ENCODE measurements at places on chromosomes 2 and 18.

DNA sequence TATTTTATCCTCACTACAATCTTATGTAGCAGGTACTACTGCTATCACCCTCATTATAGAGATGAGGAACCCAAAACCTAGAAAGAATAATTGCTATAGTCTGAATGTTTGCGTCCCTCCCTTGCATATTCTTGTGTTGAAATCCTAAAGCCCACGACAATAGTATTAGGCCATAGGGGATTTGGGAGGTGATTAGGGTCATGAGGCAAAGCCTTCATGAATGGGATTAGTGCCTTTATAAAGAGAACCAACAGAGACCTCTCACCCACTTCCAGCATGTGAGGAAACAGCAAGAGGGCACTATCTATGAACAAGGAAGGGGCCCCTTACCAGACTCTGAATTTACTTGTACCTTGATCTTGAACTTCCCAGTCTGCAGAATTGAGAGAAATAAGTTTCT lies 500.3 kb upstream of the FAM98A start:
- DNase-seq: no peak

- no peak for DNase-seq
These were observed 313.3 kb downstream of the AGAP1 start for GRCh38 chr2:235806986-235807750.

GRCh38 chr2:166144071-166144470 lies 16.3 kb upstream of the SCN1A start:
- DNase-seq: no peak

DNA sequence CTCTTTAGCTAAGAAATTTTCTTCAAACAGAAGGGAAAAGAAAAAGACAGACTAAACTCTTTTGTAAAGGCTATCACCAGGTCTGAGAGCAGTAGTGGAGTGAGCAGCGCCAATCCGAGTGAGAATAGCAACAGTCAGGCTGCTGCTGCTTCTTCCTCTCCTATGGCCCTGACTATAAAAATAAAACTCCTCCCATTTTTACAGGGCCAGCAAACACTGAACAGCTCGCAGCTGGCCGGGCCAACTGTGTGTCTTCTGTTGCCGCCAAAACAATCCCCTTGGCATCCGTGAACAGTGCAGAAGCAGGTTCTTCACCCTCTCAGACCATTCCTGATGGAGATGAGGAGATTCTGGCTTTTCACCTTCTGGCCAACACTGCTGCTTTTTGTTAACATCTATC lies 124.5 kb downstream of the CNTNAP5 start:
- no peak for DNase-seq

DNA sequence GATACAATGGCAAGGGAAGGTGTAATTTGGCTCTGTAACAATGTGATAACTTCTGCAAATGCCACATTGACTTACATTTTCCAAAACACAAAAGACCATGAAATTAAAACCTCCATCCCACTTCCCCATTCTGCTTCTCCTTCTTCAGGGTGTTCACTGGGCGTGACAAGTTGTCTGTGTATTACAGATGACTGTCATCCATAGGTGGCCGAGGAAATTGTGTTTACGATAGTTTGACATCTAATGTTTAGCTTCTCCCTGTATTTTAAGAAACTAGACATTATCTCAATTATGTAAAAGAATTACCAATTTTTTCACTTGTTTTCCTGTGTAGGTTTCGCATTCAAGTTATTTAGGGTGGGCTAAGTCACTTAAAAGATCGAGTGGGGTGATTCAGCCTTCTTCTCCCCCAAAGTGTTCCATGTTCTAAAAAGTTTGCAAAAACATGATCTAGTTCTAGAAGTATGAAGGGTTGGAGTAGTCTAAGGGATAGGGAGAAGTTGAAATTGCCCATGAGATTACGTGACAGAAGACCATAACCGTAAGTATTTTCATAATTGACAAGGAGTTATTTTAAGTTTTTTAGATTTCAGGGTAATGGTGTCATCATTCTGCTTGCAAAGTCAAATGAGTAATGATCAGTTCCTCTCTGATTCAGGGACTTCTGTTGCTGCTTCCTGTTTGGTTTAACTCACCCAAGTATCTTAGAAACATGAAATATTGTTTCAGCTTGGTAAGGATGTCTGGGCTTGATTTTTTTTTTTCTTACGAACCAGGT lies 25.2 kb upstream of the CYTIP start:
- DNase-seq: no peak

GRCh38 chr2:52857722-52858121 lies 909.9 kb upstream of the CHAC2 start:
- no peak for DNase-seq

DNA sequence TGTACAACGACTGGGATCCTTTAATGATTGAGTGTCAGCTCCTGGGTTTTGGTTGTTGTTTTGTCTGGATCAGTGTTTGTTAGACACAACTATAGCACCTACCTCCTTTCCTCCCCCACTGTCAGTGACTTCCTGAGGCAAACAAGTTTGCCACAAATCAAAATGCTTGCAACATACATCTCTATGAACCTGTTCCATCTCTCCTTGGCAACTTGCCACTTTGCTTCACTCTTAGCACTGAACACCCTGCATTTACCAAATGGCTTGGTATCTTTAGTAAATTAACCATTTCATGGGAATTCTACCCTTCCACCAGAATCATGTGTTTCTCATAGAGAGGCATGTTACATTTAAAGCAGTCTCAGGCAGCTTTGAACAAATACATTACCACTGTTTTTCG lies 301.1 kb upstream of the TANK start:
- DNase-seq: no peak

DNA sequence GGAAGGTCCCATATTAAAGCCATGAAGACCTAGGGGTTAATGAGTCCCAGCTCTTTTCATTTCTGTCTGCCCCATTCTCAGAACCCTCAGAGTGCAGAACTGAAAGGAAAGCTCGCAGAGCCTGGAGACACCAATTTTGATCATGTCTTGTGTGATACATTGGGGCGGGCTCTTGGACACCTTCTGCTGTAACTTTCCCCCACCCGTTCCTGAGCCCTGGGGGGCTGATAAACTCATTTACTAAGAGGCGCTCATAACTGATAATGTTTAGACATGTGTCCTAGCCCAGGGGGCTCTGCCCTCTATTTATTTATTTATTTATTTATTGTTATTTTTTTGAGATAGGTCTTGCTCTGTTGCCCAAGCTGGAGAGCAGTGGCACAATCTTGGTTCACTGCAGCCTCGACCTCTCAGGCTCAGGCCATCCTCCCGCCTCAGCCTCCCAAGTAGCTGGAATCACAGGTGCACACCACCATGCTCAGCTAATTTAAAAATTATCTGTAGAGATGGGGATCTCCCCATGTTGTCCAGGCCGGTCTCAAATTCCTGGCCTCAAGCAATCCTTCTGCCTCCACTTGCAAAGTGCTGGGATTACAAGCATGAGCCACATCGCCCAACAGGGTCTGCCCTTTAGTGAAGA lies 72.4 kb upstream of the HAAO start:
- no peak for DNase-seq

DNA sequence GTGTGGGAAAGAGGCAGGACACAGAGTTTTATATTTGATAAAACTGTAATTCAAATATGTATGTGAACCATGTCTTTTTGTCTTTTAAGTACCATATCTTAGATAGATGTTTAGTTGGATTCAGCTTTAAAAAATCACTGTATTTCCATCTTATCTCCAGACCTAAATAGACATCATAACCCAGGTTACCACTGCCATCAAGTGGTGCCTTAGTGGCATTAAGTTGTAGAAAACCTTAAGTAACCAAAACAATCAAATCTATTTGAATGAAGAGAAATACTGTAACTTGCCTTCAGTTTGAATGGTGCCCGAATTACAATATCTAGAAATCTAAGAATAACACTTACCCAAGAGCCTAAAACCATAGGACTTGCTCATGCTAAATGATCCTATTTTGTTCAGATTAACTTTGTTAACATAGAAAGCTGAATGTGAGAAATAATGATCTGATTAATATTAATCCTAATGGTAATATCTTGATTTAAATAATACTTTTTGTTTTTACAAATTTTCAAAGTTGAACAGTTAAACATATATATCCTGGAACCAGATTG lies 92.5 kb upstream of the MAP2 start:
- DNase-seq: no peak

DNA sequence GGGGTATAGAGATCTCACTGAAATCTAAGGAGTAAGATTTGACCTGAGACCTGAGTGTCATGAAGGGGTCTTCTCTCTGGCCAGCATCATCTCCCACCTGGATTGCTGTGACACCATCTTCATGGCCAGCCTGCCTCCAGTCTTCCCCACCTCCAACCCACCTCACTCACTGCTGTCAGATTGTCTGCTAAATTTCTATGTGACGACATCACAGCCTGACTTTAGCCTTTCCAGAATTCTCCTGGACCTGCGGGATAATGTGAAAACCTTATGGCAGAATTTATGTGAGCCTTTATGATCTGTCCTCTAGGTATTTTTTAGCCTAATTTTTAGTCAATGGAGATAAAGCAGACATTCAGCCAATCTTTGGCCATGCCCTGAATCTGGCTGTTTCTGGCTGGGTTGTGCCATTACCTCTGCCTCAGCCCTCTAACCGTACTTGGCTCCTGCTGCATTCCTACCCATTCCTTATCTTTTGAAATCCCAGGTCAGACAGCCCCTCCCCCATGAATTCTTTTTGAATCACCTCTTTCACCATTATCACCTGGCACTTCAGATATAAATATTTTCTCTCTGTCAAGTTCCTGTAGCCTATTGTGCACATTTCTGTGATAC lies 66.4 kb upstream of the MMADHC start:
- DNase-seq: no peak

- DNase-seq: no peak
These were observed 251.9 kb downstream of the GRB14 start for GRCh38 chr2:164369366-164369765.

DNA sequence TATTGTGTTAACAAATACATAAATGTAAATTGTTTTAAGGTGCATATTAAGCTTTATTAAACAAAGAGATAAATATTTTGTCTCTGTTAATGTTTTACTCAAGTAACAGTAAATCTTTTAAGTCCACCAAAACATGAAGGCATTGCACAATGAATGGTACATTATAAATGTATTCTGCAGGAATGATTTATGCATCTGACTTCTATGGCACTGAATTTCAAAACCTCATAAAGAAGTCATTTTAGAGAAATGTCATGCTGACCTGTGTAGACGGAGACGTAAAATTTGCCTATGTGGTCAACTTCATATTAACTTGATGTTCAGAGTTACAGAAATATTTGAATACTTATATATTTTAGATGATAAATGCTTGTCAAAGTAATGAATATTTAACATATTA lies 194.7 kb downstream of the BABAM2 start:
- no peak for DNase-seq

- DNase-seq: no peak
These were observed 16.6 kb upstream of the PIK3C3 start for GRCh38 chr18:41938445-41938844.

GRCh38 chr18:50231621-50232020 lies 34.7 kb downstream of the CFAP53 start:
- DNase-seq: peak; percentile 37

DNA sequence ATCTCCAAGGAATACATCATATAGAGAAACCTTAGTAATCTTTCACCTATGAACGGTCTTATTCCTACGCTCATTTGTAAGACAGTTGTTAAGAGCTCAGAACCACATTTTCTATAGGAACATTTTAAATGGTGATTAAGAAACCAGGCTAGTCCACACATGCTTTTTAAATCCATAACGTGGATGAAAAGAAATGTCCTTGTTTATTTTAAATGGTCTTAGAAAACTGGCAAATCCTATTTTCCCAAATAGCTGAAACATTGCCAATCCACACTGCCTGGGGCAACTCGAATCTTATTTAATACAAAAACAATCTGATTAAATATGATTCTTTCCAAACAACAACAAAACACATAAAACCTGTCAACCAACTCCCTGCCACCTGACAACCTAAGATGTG lies 23.7 kb downstream of the METTL8 start:
- DNase-seq: no peak

GRCh38 chr2:45736757-45737704 lies 85.6 kb downstream of the PRKCE start:
- DNase-seq: no peak

DNA sequence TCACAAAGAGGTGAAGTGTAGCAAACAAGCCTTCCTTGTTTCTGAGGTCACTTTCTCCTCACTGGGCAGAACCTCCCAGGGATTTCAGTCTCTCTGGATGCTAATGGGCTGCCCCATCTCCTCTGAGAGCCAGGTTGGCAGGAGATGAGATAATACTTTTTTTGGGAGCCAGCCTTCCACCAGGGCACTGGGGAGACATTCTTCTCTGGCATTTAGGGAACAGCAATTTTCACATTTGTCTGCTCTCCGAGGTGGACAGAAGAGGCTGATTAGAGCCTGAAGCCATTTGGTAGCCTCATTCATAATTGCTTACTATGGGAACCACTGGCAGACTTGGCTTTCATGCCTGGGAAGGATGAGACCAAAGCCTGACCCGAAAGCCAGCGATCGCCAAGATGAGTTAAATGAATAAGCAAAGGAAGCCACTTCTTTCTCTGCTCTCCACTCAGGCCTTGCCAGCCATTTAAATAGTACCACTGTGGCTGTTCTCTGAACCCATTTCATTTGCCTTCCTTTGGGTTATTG lies 70.1 kb downstream of the NRP2 start:
- DNase-seq: no peak

GRCh38 chr18:44410740-44411139 lies 269.9 kb upstream of the SETBP1 start:
- no peak for DNase-seq

- DNase-seq: no peak
These were observed 57.9 kb upstream of the FRZB start for GRCh38 chr2:182924306-182924705.

DNA sequence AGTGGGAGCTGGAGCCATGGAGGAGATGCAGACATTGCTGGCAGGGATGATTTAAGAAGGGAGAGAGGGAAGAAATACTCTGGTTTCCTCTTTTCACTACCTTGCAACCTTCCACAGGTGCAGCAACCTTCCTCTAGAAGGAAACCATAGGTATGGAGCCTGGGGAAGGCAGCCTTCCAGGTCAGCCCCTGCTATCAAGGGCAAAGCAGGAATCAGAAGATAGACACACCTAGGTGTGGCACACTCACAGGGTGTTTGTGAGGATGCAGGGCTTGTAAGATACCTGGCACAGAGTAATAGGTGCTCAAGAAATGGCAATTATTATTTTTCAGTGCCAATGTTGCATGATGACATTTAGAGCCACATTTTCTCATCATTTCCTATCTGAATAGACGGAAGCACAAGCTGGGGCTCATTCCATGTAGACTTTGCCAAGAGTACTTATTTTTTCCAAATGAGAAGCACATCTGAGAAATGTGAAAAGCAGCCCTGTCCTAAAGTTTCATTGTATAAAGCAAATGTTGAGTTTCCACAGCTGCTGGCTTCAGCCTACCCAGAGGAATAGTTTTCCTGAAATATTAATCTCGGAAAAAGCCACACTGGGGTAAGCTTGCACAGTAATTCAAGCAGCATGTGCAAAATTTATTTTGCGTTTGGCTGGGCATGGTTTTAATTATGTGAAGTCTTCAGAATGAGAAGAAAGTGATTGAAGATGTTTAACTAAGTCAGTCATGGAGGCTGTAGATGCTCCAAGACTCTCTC lies 20.6 kb downstream of the EVA1A start:
- DNase-seq: no peak

DNA sequence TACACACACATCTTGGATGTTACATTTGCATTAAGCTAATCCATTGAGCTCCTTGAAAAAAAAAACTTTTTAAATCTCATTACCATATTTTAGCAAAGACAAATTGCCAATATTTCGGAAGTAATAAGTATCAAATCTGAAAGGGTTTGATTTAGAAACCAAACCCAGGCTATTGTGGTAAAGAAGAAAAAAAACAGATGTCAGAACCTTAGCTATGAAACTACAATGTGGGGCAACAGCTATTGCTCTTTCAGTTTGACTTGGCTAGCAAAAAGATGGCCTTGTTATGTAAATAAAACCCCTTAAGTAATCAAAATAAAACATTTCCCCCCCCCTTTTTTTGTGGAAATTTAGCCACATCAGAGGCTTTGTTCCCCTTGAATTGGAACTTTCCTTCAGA lies 41.2 kb upstream of the REG3A start:
- no peak for DNase-seq

Measured in activated naive CD4-positive, alpha-beta T cell treated with anti-CD3 and anti-CD28 coated beads, Interleukin-2, amount 50 U/mL, for 72 hours (primary cell).